ENCODE measurements at places on chromosomes 3 and 15.

DNA sequence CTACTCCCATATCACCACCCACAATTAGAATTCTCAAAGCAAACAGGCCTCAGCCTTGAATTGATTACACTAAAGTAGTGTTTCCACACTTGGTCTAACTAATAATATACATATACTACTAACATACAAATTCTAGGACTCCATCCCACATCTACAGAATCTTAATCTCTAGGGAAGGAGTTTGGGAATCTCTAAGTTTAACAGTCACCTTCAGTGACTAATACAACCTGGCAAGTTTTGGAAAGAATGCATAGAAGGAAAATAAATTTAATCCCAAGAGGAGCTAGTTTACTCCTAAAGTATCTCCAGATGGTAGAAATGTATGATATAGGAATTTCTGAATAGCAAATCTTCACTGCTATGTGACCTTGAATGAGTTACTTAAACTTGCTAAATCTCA, 9.1 kb downstream of the CLPX start:
- DNase-seq, result no peak

DNA sequence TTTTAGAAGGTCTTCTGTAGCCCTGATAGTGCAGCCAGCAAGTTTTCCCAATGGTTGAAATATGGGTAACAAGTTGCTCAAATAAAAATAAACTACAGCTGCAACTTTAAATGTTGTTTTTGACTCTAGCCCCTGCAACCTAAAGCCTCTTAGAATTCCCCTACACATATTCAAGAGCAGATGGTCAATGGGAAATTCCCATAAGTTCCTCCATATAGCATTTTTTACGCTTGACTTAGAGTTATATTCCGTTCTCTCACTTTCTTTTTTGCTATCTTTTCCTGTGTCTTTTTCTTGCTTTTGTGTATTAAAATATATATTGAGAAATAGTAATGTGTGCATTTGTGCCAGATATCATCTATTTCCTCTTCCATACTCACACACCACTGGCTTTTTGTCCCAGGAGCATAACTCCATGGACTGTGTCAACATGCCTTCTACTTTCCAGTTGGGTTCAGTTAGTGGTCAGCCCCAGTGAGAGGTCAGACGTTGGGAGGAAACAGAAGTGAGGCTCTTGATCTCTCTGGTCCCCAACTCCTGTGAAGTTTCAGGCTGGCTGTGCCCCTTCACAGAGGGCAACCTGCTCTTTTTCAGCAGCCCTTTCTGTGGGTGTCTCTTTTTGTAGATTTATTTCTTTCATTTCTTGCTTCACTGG, 63.3 kb upstream of the TP63 start:
- no peak for DNase-seq

GRCh38 chr3:113495035-113495434, 19.9 kb downstream of the SPICE1 start:
- no peak for DNase-seq

- no peak for DNase-seq
Measured at GRCh38 chr15:50993598-50993997, 85.1 kb downstream of the AP4E1 start.

GRCh38 chr15:95832668-95833067, 497.8 kb upstream of the NR2F2 start:
- no peak for DNase-seq

DNA sequence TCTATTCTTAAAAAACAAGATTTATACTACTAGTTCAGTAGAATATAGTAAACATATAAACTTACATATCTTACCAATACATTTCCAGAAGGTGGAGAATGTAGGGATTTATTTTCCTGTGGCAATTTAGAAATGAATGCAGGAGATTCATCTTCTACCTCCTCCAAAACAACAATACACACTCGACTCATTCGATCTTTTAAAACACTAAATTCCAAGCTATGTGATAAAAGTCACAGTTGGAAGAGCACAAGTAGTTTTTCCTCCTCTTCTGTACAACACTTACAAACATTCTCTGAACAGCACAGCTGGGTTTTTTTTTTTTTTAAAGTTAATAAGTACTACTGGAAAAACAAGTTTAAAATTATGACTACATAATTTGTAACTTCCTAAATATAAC, 1.4 kb downstream of the ANKRD28 start:
- no peak for DNase-seq

- DNase-seq, result no peak
Measured at GRCh38 chr3:38549957-38550840, 54.1 kb downstream of the EXOG start.

DNA sequence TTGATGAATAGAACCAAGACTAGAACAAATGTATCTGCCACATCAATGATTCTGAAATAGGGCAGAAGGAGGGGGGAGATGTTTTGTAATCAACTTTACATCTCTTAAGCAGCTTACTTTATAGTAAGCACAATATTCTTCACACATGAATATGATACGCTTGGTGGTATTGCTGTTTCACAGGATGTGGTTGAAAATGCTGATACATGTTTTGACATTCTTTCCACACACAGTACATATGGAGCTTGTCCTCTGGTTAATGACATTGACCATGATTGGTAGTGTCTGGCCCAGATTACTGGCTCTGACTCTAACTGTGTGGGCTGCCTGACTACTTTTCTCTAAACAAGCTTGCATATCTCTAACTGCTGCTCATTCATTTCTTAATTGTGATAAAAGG, 168.9 kb downstream of the KLHL25 start:
- DNase-seq, result no peak

GRCh38 chr3:83877910-83878309, 1080.9 kb upstream of the CADM2 start:
- no peak for DNase-seq

DNA sequence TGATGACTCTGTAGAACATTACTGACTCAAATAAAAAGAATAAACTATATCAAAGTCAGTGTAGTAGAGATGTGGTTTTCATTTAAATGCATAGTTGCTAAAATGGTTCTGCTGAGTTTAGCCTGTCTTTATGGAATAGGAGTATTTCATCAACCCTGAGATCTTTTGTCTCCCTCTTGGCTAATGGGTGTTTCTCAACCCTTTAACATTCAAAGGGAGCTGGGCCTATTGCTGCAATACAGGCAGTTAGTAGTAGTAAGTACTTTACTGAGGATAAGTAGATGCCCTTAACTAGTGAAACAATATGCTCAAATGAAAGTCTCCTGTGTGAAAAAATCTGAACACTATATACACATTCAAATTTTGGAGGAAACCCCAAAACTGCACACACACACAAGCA, 184.7 kb upstream of the TTC14 start:
- DNase-seq, result no peak

DNA sequence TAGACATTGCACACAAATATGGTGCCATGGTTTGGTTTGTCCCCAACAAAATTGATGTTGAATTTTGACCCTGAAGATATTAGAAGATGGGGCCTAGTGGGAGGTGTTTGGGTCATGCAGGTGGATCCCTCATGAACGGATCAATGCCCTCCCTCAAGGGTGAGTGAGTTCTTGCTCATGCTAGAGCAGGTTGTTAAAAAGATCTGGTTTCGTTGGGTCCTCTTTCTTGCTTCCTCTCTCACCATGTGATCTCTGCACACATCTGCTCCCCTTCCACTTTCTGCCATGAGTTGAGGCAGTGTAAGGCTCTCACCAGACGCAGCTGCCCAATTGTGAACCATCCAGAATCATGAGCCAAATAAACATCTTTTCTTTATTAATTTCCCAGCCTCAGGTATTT, 87.8 kb upstream of the MDFIC2 start:
- DNase-seq, result no peak

DNA sequence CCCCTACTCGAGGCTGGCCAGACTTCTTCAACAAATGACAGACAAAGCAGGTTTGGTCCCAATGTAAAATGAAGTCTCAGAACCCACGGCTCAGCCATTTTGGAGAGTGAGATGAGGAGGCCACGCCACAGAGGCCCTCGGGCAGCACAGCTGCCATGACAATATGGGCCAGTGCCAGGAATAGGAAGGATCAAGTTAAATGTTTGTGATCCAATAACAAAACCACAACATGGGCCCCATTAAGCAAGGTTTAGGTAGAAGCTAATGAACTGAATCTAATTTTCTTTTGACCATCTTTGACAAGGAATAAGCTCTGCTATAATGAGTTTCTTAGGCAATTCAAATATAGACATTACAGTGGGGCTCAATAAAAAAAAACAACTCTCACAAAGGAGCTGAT, 52.6 kb downstream of the RFTN1 start:
- DNase-seq, result no peak

GRCh38 chr3:57918123-57918837, 89.9 kb upstream of the FLNB start:
- no peak for DNase-seq

GRCh38 chr3:128524374-128525299, 31.6 kb upstream of the GATA2 start:
- DNase-seq, result no peak

GRCh38 chr15:33675246-33675645, 293.1 kb upstream of the CHRM5 start:
- no peak for DNase-seq

- peak; percentile 79 for DNase-seq
Measured at GRCh38 chr3:48232734-48233133, 8.2 kb upstream of the ZNF589 start.

DNA sequence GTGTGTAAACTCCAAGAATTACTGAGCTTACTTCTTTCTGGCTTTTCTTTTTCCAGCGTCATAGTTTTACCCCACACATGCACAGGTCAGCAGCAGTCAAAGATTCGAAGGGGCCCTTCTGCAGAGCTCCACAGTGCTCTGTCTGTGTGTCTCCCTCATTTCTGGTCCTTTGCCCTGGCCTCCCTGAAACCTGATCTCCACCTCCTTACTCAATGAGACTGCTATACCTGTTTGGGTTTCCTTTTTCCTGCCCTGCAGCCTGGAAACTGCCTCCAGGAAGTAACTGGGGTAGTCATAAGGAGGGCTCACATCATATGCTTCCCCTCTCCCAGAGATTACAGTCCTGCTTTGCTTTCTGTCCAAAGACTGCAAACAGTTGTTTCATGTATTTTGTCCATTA, 82.8 kb upstream of the TNIK start:
- DNase-seq, result no peak

DNA sequence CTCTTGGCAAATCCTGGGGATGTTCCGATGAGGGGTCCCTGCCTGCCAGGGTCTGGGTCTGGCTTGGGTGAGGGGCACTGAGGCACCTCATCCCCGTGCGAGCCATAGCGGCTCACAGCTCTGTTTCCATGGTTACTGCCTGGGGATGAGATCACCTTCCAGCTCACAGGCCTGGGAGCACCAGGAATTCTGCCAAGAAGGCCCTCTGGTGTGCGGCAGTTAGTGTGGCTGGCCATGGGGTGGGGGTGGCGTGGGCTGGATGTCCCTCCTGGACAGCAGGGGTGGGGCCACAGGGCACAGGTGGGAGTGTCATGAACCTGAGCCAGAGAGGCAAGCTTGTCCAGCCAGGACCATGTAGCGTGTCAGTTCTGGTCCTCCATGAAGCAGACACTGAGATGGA, 22.1 kb upstream of the PRR23E start:
- DNase-seq, result no peak

DNA sequence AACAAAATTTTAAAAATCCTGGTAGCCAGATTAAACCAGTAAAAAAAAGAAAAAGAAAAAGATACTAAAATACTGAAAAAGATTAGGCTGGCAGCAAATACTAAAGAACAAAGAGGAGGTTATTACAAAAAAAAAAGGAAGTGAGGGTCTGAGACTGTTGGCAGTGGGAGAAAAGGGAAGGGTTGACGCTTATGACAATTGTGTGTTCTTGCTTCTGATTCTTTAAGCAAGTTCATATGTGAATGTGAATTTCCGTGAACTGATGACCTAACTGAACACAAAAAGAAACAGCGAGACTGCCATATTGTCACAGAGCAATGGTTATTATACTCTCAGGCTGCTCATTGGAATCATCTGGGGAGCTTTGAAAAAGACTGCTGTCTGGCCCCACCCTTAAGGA, 56.5 kb downstream of the ATP13A4 start:
- no peak for DNase-seq

GRCh38 chr3:156016902-156017301, 103.5 kb upstream of the KCNAB1 start:
- no peak for DNase-seq

GRCh38 chr3:187738071-187738330, 7.3 kb downstream of the BCL6 start:
- DNase-seq, result no peak

GRCh38 chr3:62688812-62689211, 186.4 kb downstream of the CADPS start:
- no peak for DNase-seq

GRCh38 chr15:52658955-52659354, 20.2 kb downstream of the ATOSA start:
- peak; percentile 40 for DNase-seq

DNA sequence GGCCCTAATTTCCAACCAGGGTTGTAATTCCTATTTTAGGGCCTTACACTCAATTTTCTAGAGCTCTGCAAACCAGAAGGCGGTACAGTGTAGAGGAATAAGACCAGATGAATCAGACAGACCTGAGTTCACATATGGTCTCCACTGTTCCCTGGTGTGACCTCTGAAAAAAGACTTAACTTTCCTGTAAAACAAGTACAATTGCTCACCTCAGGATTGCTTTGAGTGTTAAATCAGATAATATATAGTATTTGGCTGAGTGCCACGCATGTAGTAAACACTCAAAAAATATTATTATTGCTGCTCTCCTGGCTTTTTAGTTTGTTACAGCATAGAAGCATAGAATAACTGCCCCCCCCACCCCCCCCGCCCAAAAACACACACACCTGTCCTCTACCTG, 51.0 kb upstream of the STT3B start:
- no peak for DNase-seq
